ENCODE measurements at places on chromosomes 6 and 20.
A peak's percentile ranks its signal among the peaks of the same experiment; 100 is the strongest.

- DNase-seq: peak; percentile 42
Observed at GRCh38 chr20:45445805-45446562, 23.6 kb upstream of the WFDC2 start.

GRCh38 chr6:121794630-121795029 lies 359.2 kb downstream of the GJA1 start:
- peak; percentile 85 for DNase-seq

- no peak for DNase-seq
Observed at GRCh38 chr6:97347111-97347510, 64.1 kb upstream of the MMS22L start.

- DNase-seq: no peak
Observed at GRCh38 chr20:48763216-48763914, 64.4 kb downstream of the PREX1 start.

- no peak for DNase-seq
Observed at GRCh38 chr6:67881706-67882065, 753.4 kb upstream of the ADGRB3 start.

GRCh38 chr6:142443532-142443931 lies 141.7 kb downstream of the ADGRG6 start:
- no peak for DNase-seq

DNA sequence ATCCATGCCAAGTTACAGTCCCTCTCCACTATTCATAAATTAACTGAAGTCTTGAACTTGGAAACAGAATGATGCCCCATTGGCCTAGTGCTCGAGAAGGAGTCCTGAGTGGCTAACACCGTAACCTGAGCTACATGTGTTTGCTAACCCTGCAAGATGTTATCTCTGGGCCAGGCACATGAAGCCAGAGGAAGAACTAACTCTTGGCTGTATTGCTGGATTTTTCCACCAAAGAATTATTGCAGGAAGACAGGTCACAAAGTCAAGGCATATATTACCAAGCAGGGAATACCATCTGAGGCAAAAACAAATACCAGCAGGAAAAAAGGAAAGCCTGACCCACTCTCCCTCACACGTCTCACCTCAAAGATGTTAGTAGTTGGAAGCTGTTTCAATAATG lies 148.9 kb upstream of the PHACTR1 start:
- DNase-seq: no peak

- no peak for DNase-seq
Observed at GRCh38 chr6:56659721-56660380, 17.2 kb upstream of the DST start.

DNA sequence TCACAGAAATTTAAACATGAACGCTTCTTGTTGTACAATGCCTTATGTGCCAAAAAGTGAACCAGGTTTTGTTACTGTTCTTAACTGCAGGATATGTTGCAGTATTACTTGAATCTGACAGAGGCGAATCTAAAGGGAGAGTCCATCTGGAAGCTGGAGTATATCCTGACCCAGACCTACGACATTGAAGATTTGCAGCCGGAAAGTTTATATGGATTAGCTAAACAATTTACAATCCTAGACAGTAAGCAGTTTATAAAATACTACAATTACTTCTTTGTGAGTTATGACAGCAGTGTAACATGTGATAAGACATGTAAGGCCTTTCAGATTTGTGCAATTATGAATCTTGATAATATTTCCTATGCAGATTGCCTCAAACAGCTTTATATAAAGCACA lies 19.9 kb downstream of the SMPDL3A start:
- no peak for DNase-seq

- DNase-seq: no peak
Observed at GRCh38 chr6:111650049-111650448, 44.4 kb upstream of the TRAF3IP2 start.

DNA sequence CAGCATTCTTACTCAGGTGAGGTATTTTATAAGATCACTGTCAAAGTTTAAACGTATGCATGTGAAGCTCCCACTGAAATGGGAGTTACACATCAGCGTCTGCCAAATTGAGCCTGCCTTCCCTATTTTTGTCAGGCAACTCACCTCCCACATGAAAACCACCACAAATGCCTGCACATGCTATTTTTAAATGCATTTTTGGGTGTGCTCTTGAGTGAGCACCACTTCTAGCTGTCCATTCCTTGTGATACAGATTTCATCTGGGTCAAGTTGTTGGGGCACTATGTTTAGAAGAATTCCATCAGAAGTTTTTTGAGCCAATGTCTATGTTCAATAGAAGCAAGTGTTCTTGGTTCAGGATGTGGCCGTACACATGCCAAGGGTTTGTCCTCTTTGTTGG lies 71.7 kb upstream of the RIPPLY2 start:
- no peak for DNase-seq

DNA sequence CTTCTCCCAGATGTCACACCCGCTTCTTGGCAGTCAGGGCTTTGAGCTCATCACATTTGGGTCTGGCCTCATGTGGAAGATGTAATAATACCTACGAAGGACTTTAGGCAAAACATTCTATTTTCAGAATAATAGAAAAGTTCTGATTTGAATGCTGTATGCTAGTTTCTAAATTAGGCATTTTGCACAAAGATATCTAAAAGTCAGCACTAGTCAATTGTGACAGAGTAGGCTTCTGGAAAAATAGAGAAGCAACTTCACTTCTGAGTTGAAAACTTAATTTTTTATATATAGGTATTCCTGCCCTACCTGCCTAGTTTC lies 38.3 kb upstream of the CD2AP start:
- DNase-seq: no peak

GRCh38 chr6:106981926-106982325 lies 7.4 kb upstream of the CD24 start:
- no peak for DNase-seq

GRCh38 chr20:50618537-50618936 lies 72.8 kb downstream of the RIPOR3 start:
- DNase-seq: no peak

GRCh38 chr6:42339991-42340401 lies 111.7 kb downstream of the TRERF1 start:
- no peak for DNase-seq

GRCh38 chr6:110529355-110529754 lies 52.9 kb upstream of the SLC22A16 start:
- no peak for DNase-seq

DNA sequence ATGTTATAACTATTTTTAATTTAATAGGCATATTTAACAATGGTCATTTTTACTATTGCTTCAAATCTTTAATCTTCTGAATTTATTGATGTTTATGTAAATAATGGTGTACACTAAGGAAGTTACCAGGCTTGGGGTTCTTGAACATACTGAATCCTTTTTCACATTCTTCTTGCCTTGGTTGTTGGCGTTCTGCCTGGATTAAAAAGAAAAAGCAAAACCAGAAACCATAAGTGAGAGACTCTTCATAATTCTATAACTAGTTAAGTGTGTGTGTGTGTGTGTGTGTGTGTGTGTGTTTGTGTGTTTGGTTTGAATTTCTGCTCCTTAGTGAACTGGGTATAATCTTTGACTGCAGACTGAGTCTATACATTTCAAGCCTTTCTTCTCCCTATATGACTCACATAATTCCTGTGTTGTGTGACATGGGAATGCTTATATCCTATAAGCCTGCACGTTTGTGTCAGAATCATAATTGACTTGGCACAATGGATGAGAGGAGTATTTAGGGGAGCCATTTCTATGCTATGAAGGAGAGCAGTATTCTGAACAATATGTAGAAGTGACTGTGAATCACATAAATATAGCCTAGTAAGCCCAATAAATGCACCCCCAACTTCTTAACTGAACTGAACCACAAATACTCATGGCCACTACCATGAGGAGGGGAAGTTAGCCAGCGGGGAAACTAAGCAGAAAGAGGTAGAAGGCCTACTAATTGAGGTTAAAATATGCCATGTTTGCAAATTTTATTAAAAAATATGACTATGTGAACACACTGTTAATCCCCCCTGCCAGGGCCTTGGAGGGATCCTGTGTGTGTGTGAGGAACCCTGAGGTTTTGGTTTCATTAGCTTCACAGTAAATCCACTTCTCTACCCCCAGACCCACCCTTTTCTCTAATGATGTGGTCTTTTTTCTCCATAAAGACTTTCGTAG lies 425.5 kb downstream of the BCKDHB start:
- no peak for DNase-seq

GRCh38 chr6:113969888-113970804 lies 802 bp downstream of the HDAC2 start:
- DNase-seq: no peak

- no peak for DNase-seq
Observed at GRCh38 chr6:57190140-57190539, 18.0 kb downstream of the BAG2 start.

DNA sequence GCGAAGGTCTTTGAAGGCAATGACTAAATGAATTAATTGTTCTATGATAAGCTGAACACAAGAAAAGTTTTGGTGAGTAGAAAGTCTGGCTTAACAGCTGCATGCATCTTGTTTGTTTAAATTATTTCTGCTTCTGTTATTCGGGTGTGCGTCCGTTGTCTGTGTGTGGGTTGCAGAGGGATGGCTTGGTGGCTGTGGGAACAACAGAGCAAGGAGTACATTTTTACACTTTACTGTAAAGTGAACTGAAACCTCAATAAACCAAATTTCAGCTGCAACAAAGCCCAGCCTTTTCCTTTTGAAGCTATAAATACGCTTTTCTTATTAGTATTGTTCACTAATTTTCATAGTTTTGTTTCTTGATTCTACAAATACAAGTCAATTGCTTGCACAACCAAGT lies 3.5 kb upstream of the LAMP5 start:
- no peak for DNase-seq

- DNase-seq: no peak
Observed at GRCh38 chr20:8094415-8094818, 37.6 kb upstream of the PLCB1 start.

GRCh38 chr6:134328792-134329191 lies 10.9 kb upstream of the SGK1 start:
- DNase-seq: no peak

DNA sequence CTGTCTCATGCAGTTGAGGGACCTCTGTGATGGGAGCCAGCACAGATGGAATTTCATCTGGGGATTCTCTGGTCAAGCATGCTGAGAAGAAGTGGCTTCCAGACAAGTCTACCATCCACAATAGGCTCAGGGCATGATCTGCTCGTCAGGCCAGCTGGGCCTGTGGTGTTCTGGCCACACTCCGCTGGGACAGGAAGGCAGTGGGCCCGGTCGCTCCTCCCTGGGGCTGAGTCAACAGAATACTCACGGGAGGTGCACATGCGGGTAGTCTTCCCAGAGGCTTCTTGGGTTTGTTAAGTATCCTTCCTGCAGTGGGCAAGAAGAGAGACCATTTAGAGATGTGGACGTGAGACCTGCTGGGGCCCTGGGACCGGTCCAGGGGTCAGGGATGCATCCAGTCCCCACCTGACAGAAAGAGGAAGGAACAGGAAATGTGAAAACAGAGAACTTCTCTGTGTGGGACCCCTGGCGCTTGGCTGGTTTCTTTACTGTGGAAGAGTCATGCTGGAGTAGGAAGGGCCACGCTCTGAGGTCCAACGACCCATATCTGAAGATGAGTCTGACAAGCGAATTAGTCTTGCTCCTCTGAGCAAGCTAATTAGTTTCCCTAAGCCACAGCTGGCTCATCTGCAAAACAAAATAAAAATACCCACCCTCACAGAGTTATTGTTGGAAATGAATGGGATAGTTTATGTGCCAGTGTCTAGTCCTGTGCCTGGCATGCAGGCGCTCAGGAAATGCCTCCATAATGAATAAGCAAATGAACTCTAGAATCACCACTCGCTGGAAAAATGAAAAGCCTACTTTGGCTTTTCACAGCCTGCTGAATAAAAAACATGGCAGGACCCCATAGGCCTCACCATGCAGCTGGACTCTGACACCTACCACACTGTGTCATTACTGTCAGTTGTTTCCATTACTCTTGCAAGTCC lies 67.3 kb downstream of the TRAM2 start:
- no peak for DNase-seq

DNA sequence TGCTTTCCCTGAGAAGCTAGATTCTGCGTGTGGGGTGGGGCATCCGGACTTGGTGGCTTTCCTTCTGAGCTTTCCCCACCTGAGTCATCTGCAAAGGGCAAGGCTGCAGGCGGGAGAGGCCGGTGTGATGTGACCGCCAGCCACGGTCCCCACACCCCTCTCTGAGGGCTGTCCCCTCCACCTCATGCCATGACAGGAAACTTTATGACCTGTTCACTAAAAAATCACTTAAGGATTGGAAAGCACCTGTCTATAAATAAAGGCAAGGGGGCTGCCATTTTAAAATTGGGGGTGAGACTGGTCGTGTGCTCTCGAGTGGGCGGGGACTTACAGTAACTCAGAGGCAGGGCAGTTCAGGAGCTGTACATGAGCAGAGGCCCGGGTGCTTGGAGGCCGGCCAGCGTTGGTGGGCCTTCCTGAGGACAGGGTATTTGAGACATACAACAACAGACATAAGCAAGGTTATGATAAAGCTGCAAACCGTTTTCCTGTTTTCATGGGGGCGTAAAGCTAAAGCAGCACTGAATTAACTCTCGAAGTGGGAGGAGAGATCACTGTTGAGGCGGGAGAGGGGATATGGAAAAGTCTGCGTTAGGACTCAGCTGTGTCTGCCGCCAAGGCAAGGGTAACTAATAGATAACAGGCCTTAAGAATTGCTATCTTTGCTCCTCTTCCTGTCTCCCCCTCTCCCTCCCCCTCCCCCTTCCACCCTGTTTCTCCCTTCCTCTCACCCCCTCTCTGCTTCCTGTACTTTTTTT lies 16.1 kb upstream of the SERPINB1 start:
- DNase-seq: no peak

- no peak for DNase-seq
Observed at GRCh38 chr6:136092897-136093296, 157.2 kb downstream of the MTFR2 start.

DNA sequence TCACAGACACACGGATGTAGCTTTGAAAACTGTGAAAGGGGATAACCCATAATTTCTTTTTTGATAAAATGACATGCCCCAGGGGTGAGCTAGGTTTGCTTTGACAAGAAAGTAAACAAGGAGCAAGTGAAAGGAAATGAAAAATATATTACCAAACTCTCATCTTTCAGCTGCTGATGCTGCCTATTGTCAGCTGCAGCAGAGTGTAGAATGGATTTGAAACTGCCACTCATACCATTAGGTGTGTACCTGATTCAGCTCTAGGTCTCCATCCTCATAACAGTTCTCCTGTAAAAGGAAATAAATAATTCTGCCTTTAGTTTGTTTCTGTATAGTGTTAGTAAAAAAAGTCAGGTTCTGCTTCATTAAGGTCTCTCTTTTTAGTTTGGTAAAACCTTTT lies 415.1 kb upstream of the MARCKS start:
- DNase-seq: no peak

All from Panc1 (cell line).